ENCODE measurements at places on chromosomes 2 and 18.

DNA sequence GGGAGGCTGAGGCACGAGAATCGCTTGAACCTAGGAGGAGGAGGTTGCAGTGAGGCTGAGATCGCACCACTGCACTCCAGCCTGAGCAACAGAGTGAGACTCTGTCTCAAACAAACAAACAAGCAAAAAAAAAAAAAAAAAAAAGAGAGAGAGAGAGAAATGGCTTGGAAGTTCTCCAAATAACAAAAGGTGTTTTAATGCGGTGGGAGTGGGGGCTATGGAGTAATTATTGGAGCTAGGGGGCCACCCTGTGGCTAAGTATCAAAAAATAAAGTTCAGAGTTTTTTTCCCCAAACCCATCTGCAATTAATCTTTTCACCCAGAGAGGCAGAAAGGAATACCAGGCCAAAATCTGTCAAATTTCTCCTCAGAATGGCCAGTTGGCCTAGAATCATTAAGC is 23.0 kb upstream of the CEP68 start:
- DNase-seq = no peak

GRCh38 chr2:120388222-120389035 is 42.5 kb downstream of the INHBB start:
- no peak for DNase-seq

DNA sequence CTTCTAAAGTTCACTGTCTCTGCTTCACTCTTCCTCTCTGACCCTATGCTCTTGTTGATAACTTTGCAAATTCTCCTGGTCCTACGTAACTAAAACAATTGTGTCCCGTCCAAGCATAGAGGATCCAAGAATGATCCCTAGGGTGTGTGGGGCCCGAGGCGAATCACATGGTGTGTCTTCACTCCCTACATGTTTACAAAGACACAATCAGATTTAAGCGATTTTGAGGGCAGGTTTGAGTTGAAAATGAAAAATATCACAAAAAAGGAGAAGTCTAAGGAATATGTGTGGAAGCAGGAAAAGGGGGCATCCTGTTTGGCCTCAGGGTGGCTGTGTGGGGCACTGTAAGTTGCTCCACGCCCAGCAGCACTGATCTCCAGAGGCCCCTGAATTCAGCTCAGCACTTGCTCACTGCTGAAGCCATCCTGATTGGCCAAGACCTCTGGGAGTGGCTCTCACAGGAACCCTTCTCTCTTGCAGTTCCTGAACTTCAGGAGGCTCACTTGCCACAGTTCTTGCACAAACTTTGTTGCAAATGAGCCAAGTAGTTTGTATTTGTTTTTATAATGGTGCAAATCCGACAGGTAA is 363.6 kb downstream of the ZNF521 start:
- DNase-seq = no peak

GRCh38 chr2:12340164-12340563 is 376.6 kb upstream of the TRIB2 start:
- no peak for DNase-seq
